NCI-H1930 (cell line): ENCODE measurements at places on chromosomes 1 and 21.

- DNase-seq = no peak
These were observed 87.7 kb downstream of the TGFBR3 start for GRCh38 chr1:91798241-91798648.

DNA sequence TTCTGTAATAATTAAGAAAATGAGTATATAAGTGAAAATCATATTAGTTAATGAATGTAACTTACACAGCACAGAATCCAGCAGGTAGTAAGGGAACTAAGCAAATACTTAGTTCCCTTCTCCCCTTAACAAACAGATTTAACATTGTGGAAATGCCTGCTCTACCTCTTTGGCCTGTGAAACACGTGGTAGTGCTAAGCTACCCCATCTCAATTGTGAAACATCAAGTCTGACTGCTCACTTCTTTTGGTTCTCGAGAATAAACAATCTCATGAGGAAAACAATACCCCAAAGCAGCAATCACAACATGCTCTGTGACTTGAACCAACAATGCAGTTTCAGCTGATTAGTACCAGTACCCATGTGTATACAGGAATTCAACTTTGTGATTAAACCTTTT, 4.7 kb downstream of the MYSM1 start:
- no peak for DNase-seq

DNA sequence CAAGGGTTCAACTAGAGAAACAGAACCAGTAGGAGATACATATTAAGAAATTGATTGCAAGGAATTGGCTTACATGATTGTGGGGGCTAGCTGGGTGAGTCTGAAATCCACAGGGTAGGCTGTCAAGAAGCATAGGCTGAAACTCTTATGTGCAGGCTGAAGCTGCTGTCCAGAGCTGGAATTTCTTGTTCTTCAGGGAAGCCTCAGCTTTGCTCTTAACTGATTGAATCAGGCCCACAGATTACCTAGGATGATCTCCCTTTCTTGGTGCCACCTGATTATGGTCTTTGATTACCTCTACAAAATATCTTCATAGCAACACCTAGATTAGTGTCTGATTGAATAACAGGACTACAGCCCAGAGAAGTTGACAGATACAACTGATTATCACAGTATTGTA, 22.5 kb upstream of the FRRS1 start:
- DNase-seq = no peak

DNA sequence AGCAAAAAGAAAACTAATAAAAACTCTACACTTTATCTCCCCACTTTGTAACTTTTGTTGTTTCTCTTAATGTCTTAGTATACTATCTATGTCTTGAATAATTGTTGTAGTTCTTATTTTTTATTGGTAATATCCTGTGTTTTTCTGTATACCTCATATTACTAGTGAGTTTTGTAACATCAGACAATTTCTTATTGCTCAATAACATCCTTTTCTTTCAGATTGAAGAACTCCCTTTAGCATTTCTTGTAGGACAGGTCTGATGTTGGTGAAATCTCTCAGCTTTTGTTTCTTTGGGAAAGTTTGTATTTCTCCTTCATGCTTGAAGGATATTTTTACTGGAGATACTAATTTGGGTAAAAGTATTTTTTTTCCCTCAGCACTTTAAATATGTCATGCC, 79.8 kb upstream of the LRRC8B start:
- DNase-seq = no peak

- DNase-seq = no peak
These were observed 131.1 kb downstream of the PTPN14 start for GRCh38 chr1:214420341-214420740.

- no peak for DNase-seq
These were observed 1.8 kb downstream of the RD3 start for GRCh38 chr1:211490038-211490678.

GRCh38 chr1:44698138-44698537, 23.6 kb downstream of the ARMH1 start:
- DNase-seq = no peak
